Stimulated activated CD4-positive, alpha-beta T cell treated with anti-CD3 and anti-CD28 coated beads, Interleukin-1b, Interleukin-23, amount 100 ng/mL, for 1 hour (primary cell): ENCODE measurements at places on chromosomes 7 and 10.

GRCh38 chr10:45044290-45044689 is 43.6 kb downstream of the ZNF22 start:
- DNase-seq, result no peak

GRCh38 chr7:38630720-38631673 is at the start of gene AMPH:
AMPH (minus strand) TSS chr7:38631373; CDS start chr7:38631351, 22 bp downstream.
- DNase-seq, result no peak

DNA sequence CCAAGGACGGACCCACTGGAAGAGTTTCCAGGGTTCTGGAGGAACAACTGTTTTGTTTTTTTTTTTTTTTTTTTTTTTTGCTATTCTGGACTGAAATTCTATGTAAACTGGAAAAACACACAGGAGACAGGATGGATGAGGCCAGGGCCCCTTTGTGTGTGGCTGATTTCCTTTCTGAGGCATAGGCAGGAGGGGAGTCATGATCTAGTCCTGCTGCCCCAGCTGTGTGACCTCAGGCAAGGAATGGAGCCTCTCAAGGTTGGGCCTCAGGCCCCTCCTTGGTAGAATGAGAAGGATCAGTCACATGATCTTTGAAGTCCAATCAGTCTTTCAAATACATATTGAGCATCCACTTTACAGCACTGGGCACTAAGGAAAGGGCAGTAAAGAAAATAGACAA is 87.6 kb downstream of the SH3PXD2A start:
- no peak for DNase-seq

GRCh38 chr10:2949221-2949947 is 118.0 kb upstream of the PFKP start:
- DNase-seq, result no peak

DNA sequence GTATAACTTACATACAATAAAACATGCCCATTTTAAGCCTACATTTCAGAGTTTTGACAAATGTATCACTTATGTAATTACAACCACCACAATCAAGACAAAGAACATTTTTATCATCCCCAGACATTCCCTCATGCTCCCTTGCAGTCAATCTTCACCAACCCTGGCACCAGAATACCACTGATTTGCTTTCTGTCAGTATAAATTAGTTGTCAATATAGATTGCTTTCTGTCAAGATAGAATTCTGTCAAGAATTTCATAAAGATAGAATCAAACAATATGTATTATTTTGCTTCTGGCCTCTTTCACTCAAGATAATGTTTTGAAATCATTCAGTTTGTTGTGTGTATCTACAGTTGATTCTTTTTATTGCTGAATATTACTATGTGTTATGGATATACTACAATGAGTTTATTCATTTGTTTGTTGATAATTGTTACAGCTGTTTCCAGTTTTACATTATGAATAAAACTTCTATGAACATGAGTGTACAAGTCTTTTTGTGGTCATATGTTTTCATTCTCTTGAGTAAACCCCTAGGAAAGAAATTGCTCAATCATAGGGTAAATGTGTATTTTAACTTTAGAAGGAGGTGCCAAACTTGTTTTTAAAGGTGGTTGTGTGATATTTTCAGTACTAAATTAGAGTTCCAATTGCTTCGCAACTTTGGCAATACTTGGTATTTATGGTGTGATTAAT is 56.9 kb downstream of the IFIT5 start:
- no peak for DNase-seq

GRCh38 chr10:99292159-99292558 is 37.0 kb upstream of the CNNM1 start:
- DNase-seq, result no peak

DNA sequence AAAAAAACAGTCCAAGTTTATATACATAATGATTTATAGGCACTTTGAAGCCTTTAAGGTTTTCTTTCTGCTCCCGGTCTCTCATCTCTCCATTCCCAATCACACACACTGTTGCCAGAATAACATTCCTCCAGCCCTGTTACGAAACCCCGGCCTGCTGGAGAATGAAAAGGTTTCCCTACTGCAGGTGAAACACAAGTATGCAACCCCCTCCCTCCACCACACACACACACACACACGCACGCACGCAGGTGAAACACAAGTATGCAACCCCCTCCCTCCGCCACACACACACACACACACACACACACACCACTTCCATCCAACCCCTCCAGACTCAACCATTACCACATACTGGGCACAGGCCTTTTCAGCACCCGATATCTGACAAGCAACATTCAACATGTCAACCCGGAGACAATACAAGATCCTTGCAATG is 87.5 kb downstream of the PARD3 start:
- no peak for DNase-seq

GRCh38 chr10:130470286-130470685 is 334.1 kb downstream of the GLRX3 start:
- no peak for DNase-seq

DNA sequence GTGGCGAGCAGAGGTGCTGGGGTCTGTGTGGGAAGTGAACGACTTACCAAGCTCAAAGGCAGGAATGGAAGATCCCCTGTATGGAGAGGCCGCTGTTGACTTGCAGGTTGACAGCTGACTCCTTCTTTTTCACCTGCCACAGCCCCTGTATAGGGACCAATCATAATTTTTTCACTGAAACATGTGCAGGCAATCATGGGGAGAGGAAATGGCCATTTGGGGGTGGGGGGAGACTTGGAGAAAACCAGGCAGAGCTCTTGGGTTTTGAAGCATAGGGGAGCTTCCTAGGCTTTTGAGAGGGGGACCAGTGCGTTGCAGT is 101.4 kb downstream of the WDR37 start:
- no peak for DNase-seq

DNA sequence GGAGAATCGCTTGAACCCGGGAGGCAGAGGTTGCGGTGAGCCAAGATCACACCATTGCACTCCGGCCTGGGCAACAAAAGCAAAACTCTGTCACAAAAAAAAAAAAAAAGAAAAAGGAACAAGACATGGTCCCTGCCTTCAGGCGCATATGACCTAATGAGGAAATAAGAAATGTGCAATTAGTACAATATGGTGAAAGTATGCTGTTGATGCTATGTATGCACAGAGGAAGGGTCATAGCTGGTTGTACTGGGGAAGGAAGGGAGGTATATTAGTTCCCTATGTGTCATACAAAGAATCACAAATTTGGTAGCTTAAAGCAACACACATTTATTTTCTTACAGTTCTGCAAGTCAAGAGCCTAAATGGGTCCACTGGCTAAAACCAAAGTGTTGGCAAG is 97.8 kb upstream of the MPP7 start:
- no peak for DNase-seq

- DNase-seq, result no peak
Observed at GRCh38 chr7:155698633-155699032, 54.2 kb downstream of the RBM33 start.

- DNase-seq, result no peak
Observed at GRCh38 chr7:29306319-29306991, 111.9 kb downstream of the CHN2 start.

DNA sequence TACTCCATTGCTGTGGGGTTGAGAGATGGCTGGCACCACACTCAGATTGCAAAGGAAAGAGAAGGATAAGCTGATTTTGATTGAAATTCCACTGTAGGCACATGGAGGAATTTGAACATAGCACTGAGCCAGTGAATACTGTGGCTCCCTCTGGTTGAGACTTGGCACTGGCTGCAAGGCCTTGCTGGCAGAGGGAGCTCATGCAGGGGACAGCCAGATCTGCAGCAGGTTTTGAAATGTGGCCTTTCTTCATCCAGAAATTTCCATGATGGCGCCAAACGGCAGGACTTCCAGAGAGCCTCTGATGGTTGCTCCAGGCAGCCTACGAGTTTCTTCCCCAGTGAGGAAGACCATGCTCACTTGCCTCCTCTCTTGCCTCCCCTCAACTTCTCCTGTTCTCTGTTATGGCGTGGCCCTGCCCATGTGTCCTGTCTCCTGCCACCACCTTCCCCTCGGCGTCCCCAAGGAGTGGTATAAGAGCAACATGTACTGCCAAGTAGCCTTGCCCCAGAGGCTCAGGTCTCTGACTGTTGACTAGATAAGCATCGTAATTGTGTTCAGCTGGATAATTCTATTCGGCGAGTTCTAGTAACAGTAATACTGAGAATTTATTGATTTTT is 265.6 kb downstream of the CCDC3 start:
- DNase-seq, result no peak

DNA sequence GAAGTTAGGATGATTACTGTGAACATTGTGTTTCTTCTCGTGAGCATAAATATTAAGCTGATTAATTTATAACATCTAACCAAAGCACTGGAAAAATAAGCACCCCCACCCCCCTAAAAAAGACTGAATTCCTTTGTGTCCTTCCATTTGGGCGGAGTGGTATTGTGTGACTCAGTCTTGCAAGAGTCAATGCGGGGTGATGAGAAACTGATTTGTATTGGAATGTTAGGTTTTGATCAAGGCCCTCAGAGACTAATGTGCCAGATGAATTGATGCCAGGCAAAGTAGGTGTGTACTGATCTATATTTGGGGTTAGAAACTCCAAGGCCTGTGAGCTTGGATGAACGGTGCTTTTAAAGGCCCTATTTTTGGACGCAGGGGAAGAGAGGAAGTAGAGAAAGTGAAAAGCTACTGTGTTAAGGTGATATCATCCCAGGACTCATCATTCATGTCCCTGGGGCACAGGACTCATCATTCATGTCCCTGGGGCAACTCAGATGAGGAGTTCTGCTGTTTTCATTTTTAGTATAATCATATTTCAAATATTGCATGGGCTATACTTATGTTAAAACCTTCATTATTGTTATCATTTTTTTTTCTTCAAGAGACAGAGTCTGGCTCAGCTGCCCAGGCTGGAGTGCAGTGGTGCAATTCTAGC is 61.3 kb upstream of the PTN start:
- DNase-seq, result no peak

DNA sequence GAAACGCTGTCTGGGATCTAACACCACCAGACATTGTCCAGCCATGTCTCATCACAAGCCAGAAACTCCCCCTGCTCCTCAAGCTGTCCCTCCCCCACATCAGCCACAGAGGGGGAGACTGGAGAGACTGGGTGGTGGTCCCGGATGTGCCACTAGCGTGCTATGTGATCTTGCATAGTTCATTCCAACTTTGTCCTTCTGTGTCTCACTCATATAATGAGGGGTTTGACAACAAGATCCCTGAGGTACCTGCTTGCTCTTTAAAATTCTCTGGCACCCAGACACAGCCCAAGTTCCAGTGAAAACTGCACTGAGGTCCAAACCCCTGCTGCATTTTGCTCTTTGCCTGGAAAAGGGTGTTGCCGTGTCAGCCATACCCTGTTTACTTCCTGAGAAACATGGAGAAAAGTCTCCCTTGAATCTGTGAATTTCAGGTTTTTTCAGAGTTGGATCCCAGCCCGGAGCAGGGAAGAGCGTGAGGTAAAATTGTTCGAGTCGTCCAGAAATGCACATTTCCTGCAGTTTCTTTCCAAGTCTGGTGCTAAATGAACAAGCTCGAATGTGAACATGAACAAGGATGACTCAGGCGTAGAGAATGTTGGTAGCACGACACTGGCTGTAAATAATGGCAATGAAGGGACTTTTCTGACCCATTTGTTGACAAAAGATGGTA is 156.6 kb downstream of the CCDC3 start:
- no peak for DNase-seq

- DNase-seq, result no peak
Observed at GRCh38 chr10:60480865-60481563, 91.3 kb upstream of the ANK3 start.

- no peak for DNase-seq
Observed at GRCh38 chr10:94137747-94138146, 144.0 kb downstream of the PLCE1 start.

- DNase-seq, result no peak
Observed at GRCh38 chr7:110888641-110889040, 202.3 kb upstream of the LRRN3 start.

- DNase-seq, result no peak
Observed at GRCh38 chr7:12779947-12780346, 92.5 kb downstream of the ARL4A start.

- DNase-seq, result no peak
Observed at GRCh38 chr7:105972276-105972675, 9.2 kb downstream of the CDHR3 start.

- peak; percentile 22 for DNase-seq
Observed at GRCh38 chr10:6347391-6347951, 144.7 kb downstream of the PFKFB3 start.
